GOT3 (cell line): ENCODE measurements at places on chromosomes 7 and 10.

DNA sequence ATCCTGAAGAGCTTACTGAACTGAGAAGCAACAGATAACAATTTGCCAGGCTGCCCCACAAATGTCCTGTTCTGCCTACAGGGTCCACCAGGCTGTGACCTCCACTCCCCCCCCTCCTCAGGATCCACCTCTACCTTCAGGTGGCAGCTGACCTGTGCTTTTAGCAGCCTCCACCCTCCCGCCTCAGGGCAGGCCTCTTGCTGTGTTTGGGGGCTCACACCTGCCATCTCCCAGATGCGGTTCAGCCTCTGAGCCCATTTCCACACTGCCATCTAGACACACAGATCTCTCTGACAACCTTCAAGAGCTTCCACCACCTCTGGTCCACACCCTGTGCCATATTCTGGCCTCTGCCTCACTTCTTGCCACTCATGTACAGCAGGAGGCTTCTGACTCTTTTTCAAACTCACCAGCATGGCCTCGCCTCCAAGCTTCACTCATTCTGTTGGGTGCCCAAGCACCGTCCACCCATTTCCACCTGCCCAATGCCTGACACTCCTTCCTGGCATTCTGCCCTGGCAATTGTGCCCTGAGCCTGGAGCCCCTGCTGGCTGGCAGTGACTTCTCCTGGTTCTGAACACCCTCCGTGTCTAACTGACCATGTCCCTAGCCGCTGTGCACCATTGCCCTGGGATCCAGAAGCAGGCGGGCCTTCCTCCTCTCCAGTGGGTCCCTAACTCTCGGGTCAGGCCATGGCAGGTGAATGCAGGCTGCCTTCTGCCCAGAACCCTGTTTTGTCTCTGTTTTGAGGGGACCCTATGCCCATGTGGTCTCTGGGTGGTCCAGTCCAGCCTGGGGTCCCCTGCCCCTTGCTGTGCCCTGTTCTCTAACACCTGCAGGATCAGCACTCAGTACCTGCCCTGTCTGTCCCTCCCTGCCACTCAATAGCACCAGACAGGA lies 18.5 kb downstream of the TMEM72 start:
- no peak for DNase-seq

- no peak for DNase-seq
These were observed 381.7 kb downstream of the DNAJB6 start for GRCh38 chr7:157718303-157719007.

GRCh38 chr7:26627221-26627620 lies 237.2 kb downstream of the SKAP2 start:
- DNase-seq = no peak

DNA sequence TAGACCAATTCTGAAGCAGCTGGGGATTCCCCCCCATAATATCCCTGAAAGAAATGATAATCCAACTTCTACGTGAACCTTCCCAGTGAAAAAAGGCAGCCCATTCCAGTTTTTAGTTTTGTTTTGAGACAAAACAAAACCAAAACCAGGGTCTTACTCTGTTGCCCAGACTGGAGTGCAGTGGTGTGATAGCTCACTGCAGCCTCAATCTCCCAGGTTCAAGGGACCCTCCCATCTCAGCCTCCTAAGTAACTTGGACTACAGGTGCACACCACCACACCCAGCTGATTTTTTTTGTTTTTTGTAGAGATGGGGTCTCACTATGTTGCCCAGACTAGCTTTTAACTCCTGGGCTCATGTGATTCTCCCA lies 12.5 kb upstream of the ARPC1A start:
- DNase-seq = no peak

DNA sequence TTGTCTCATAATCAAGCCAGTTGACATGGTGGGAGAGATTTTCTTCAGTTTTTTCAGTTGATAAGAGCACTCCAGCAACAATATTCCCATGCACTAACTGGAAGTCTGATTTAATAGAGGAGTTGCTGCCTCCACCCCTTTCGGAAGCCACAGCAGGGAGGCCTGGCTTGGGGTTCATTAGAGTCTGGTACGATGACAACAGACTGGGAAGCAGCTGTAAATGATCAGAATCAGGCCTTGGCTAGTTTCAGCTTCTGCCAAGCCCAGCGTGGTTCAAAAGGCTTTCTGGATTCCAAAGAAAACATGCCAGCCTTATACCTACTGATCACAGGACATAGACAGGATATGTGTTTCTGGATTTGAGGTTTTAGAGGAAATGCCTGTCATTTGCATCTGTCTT lies 274.0 kb downstream of the CSTF2T start:
- no peak for DNase-seq
